Left renal pelvis (tissue), 4 donors: ENCODE measurements at places on chromosomes 6 and 20.

GRCh38 chr6:39892490-39893129 lies 41.7 kb downstream of the MOCS1 start:
- DNase-seq, result peak; percentile 24

DNA sequence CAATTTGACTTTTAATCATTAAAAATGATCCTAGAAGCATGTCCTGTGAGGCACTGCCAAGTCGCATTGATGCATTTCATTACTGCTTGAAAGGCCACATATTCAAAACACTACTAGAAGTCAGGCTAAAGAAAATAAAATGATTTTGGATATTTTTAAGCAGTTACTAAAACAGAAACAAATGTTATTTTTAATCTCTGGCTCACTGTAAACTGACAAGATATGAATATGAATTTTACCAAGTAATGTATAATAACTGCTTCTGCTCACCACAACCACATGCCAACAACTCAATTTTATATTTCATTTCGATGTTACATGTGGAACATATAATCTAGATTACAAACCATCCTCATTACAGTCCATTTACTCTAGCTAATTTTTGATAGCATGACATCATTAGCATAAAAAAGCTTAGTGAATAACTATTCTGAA lies 90.6 kb downstream of the ATXN1 start:
- DNase-seq, result no peak

DNA sequence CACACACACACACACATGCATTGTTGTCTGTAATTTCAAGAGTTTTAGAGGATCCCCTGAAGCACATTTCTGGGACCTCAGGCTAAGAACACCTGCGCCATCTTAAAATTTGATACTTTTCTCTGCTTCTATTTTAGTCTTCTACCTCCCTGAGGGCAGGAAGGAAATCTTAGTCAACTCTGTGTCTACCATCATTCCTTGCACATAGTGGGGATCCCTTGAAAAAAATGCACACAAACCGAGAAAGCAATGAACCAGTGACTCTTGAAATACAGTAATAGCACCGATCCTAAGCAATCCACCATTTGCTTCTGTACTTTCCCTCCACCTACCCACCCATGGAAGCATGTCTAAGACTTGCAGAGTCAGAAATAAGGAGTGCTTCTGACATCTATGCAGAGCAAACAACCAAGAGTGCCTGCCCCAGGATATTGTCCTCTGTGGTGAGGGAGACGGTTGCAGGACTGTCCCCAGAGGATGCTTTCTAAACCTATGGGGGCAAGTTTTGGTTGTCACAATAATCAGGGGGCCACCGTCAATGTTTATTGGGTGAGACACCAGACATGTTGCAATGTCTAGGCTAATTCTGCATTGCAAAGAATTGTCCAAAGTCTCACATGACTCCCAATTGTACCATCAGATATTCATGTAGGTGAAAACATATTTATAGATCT lies 208.0 kb upstream of the TAB2 start:
- no peak for DNase-seq

DNA sequence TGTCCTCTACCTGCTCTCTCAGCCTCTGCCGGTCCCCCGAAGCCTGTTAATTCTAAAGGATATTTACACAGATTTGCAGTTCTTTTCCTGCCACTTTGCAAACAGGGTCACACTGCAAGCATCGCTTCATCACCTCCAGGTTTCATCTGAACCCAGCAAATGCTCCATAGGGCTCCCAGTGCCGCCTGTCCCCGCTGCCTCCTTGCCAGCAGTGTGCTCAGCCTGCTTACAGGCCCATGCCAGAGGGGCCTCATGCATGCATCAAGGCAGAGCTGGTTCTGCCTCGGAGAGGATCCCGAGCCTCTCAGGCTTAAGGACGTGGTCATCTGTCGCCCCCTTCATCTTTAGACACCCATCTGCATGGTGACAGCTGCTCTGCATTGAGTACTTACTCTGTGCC lies 10.5 kb downstream of the SIRPA start:
- no peak for DNase-seq

DNA sequence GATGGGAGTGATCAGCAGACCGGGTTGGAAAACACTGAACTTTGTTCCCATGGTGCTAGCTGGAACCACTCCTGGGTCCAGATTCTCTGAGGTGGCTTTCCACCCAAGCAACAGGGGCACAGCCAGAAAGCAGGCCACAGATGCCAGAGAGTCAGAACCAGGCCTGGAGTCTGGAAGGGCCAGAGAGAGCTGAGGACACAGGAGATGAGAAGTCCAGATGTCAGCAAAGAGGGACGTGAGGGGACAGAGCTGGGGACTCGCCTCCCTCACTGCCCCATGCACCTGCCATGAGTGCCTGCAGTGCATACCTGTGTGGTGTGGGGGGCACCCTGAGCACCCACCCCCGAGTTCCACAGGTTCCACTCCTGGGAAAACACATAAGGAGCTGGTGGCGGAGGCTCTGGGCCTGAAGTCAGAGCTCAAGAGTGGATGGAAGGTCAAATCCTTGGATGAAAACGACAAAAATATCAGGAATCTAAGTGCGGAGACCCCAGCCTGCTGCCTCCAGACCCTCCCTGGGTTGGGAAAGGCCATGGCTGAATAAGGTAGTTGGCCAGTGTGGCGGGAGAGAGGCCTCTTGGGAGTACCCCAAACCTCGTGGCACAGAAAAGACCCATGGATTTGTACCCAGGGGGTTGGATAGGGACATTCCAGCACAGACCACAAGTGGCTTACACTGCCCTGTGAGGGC lies 224.2 kb downstream of the SYNDIG1 start:
- no peak for DNase-seq

GRCh38 chr6:44222486-44223318 lies 693 bp upstream of the SLC29A1 start:
- DNase-seq, result no peak

DNA sequence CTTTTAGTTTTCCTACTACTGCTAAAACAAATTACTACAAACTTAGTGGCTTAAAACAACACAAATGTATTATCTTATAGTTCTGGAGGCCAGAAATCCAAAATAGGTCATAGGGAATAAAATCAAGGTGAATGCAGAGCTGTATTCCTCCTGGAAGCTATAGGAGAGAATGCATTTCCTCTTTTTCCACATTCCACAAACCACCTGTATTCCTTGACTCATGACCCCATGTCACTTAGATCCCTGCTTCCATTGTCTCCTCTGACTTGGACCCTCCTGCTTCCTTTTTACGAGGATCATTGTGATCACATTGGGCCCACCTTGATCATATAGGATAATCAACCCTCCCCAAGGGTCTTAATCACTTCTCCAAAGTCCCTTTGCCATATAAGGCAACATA lies 200.8 kb downstream of the KCNQ5 start:
- no peak for DNase-seq

DNA sequence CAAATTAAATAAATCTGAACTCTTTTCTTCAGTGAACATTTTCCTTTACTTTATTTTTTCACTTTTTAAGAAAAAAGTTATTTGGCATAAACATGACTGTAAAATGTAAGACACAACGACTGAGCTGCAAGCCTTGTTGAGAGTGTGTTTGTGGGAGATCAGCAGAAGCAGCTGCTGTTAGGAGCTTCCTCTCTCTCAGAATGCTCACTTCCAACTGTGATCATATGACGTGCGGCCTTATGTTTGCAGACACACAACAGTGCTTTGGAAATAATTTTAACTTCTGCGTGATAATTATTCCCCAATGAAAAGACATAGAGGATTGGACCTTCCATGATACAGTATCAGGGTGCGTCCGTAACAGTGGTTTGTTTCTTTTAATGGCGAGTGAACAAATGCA lies 104.0 kb downstream of the ARHGAP18 start:
- no peak for DNase-seq
